Skeletal muscle tissue (tissue), 5 donors: ENCODE measurements at places on chromosomes 4 and X. TPM values are rescaled to one million over a fixed set of nuclear protein-coding genes. Genes with fewer than 3 reads are reported as not detected.

The TCP11X2 gene
- not detected for total RNA-seq

The SLC9A7 gene
- 13.0 TPM for total RNA-seq

The XG gene
- total RNA-seq = 3.1 TPM

The SPRY1 gene
- 77.8 TPM for total RNA-seq

The NR0B1 gene
- under 0.01 TPM for total RNA-seq

The TSPAN7 gene
- 25.6 TPM for total RNA-seq

The CLIC2 gene
- 3.1 TPM for total RNA-seq

The SHOX gene
- total RNA-seq = 3.1 TPM

The RNF150 gene
- 36.5 TPM for total RNA-seq

The CABS1 gene
- total RNA-seq = not detected

The PDGFRA gene
- 118 TPM for total RNA-seq

The PLAC8 gene
- 11.0 TPM for total RNA-seq

The WNK3 gene
- total RNA-seq = 3.7 TPM

The NLRP2B gene
- total RNA-seq = not detected

The ANKRD37 gene
- total RNA-seq = 15.1 TPM

The SSX5 gene
- total RNA-seq = not detected

The SLC2A9 gene
- 1.0 TPM for total RNA-seq

The SPANXA1 gene
- total RNA-seq = not detected

The LRIT3 gene
- total RNA-seq = under 0.01 TPM

The DTHD1 gene
- under 0.01 TPM for total RNA-seq

The EDA gene
- total RNA-seq = 11.0 TPM

The SRPK3 gene
- 85.1 TPM for total RNA-seq

The NAP1L2 gene
- 0.52 TPM for total RNA-seq

The PAGE2 gene
- not detected for total RNA-seq

The REELD1 gene
- not detected for total RNA-seq

The PPP2R2C gene
- total RNA-seq = not detected

The PASD1 gene
- total RNA-seq = under 0.01 TPM

The CCKAR gene
- not detected for total RNA-seq
